ENCODE measurements at places on chromosomes 4 and X.

- DNase-seq, result no peak
Observed at GRCh38 chr4:7852568-7853185, 87.0 kb downstream of the AFAP1 start.

- DNase-seq, result no peak
Observed at GRCh38 chrX:14672611-14673172, 143.4 kb downstream of the GLRA2 start.

GRCh38 chrX:147875866-147876596, 35.7 kb upstream of the FMR1 start:
- DNase-seq, result no peak

DNA sequence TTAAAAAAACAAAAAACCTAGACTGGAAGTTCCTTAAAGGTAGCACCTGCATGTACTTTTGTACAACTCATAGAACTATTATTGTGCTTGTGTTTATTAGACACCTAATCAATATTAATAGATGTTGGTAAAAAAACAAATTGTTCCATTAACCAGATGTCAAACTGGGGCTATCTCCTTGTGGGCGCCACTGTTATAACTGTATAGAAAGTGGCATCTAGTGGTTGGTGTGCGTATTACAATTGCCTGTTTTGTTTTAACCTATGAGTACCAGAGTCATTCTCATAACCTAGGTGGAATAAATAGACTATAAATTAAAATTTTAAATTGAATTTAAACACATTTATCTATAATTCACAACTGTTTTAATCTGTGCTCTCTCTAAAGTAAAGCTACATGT, 97.4 kb downstream of the COL4A5 start:
- no peak for DNase-seq

- DNase-seq, result no peak
Observed at GRCh38 chr4:79651456-79651855, 243.4 kb upstream of the GK2 start.

- DNase-seq, result no peak
Observed at GRCh38 chr4:187586892-187587291, 408.7 kb upstream of the ZFP42 start.

DNA sequence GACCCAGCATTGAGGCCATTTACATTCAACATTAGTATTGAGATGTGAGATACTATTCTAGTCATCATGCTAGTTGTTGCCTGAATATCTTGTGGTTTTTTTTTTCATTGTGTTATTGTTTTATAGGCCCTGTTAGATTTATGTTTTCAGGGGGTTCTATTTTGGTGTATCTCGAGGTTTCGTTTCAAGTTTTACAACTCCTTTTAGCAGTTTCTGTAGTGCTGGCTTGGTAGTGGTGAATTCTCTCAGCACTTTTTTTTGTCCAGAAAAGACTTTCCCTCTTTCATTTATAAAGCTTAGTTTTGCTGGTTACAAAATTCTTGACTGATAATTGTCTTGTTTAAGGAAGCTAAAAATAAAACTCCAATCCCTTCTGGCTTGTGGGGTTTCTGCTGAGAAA, 115.5 kb downstream of the NPNT start:
- no peak for DNase-seq

GRCh38 chr4:162972661-162973330, 193.9 kb downstream of the NAF1 start:
- DNase-seq, result no peak

GRCh38 chr4:168647646-168648375, 151.0 kb downstream of the PALLD start:
- DNase-seq, result no peak

DNA sequence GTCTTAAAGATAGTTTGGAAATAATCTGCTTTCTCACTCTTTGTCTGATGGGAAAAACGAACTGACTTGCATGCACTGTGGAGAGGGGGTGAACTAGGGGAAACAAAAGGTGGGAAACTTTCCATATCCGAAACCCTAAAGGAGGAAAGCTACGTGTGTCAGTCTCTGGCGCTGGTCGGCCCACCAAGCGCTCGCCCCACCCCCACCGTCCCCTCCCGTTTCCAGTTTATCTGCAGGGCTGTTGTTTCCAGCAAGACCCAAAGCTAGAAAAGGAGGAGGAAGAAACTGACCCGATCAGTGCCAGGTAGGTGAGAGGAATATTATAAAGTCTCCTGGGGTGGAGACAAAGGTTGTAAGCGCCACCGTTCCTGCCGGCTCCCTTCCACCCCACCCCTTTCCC, 552 bp downstream of the TCEAL9 start:
- no peak for DNase-seq

DNA sequence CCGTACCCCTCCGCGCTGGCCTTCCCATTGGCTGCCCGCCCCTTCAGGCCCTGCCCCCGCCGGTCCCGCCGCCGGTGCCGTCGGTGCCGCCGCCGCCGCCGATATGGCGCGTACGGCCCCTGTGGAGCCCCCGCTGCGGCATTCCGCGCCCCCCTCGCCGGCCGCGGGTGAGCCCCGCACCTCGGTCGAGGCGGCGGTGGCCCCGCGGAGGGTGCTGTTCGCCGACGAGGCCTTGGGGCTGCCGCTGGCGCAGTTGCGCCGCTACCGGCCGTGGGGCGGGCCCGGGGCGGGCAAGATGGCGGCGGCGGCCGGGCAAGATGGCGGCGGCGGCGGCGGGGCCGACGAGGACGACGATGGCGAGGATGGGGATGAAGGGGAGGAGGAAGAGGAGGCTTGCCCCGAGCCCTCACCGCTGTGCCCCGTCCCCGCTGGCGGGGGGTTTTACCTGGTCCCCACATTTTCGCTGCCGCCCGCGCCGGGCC, at the start of gene PPP1R3F:
TSS of gene PPP1R3F (plus strand) at position 27 of the 482 bp plus-strand sequence. CDS start at position 104, 77 bp downstream.
- DNase-seq, result no peak

DNA sequence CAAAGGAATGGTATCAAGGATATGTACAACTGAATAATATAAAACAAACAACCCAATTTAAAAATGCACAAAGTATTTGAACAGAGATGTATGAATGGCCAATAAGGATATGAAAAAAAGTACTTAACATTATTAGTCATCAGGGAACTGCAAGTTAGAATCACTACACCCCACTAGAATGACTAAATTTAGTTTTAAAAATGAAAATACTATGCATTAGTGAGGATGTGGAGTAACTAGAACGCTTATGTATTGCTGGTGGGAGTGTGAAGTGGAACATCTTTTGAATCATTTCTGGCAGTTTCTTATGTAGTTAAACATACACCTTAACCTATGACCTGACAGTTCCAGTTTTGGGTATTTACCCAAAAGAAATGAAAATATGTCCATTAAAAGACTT, 13.0 kb upstream of the SLC16A2 start:
- no peak for DNase-seq

DNA sequence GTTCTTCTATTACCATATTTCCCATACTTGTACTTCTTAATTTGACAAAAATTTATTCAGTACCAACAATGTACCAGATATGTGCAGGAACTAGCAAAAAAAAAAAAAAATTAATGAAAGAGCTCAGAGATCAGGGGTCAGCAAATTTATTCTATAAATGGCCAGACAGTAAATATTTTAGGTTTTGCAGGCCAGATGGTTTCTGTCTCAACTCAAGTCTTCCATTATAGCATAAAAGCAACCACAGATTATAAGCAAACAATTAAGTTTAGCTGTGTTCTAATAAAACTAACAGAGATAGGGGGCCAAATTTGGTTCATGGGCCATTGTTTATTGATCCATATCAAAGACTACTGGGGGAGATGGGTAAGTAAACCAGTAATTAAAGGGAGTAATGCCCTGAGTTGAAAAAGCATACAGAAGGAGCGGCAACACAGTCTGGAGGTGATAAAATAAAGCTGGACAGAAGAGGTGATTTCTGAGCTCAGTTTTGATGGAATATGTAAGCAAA, 19.3 kb downstream of the NEK1 start:
- DNase-seq, result no peak

DNA sequence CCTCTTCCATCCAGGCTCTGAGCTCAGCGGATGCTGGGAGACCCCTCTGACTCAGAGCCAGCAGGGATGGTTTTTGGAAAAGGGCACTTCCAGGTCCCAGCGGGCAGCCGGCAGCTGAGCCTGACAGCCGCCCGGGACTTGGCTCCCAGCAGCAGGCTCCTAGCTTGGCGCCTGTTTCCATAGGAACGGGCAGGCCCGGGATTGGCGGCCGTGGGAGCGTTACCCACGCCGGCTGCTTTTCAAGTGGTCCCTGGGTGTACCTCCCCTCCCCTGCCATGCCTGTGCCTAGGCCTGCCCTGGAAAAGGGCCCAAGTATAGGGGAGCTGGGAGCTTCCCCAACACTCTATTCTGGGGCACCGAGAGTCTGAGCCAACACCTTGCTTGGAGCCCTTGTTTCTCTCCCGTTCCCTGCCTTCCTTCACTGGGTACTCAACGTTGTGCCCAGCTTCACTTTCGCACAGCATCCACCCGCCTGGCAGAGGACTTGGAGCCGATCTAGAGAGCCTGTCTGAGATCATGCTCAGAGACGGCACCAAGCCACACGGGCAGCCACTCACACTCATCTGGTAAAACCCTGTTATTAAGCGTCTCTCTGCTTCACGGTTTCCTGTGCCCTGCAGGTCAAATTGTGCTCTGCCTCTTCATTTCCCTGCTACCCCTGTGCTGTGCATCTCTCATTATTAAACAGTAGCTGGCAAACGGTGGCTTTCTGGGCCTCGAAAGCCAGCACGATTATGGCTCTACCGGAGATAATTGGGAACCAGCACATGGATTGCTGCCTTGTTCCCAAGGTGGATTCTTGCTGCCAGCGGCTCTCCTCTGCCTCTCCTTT, 521.5 kb downstream of the BCOR start:
- DNase-seq, result no peak

DNA sequence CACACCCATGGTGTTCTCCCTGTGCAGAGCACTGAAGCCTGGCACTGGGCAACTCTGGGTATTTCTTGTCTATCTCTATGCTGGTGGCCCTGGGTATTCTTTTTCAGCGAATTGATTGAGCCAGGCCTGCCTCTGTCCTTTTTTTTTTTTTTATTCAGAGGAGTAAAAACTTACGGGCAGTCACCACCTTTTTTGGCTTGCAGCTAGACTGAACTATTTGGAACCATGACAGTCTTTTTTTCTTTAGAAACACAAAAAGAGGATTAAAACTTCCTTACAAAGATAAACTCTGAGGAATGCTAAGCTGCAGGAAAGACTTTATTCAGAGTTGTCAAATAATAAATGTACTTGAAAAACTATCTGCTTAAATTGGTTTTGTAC, 119.2 kb upstream of the STIM2 start:
- no peak for DNase-seq

GRCh38 chr4:166538491-166539005, 665.5 kb downstream of the TLL1 start:
- no peak for DNase-seq

DNA sequence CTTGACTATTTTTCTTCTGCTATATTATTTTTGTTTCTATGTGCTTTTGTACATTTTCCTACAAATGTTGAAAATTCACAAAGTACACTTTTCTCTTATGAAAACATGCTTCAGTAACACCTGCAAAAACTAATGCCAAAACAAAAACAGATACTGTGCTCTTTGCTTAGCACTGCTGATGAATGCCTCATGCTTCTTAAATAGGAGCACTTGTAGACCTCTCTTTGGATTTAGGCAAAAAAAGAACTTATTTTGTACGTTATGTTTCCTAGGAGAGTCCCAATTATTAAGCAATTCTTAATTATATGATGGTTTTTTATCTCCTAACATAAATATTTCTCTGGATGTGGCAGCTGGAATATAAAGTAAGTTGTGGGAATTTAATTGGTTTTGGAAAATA, 285.0 kb upstream of the ARSJ start:
- DNase-seq, result no peak

GRCh38 chr4:38462367-38463055, 201.5 kb upstream of the KLF3 start:
- no peak for DNase-seq

DNA sequence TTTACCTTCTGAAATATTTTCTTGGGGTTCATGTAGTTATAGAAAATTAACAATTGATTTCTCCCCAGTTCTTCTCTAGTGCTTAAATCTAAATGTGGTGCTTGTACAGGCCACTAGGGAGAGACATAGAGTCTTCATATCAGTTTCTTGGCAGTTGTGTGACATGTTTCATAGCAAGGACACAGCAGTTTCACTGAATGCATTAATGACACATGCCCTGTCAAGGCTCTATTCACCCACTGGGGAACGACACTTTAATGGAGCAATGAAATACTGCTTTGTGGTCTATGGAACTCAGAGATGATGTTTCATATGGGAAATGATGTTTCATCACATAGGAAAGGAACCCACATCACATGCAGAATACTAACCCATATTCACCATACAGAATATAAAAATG, 2.8 kb downstream of the VEGFC start:
- no peak for DNase-seq

DNA sequence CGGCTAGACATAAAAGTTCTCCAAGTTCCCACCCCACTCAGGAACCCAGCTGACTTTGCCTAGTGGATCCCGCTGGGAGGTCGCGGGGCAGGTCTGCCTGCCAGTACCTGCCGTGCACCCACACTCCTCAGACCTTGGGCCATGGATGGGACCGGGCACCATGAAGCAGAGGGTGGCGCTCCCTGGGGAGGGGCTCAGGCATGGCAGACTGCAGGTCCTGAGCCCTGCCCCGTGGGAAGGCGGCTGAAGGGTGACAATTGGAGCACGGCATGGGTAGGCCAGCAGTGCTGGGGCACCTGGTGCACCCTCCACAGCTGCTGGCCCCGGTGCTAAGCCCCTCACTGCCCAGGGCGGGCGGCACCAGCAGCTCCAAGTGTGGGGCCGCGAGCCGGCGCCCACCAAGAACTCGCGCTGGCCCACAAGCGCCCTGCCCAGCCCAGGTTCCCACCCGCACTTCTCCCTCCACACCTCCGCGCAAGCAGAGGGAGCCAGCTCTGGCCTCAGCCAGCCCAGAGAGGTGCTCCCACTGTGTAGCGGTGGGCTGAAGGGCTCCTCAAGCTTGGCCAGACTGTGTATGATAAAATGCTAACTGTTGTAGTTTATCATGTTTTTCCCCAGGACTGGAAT, 63.1 kb downstream of the UGT2A2 start:
- DNase-seq, result no peak

DNA sequence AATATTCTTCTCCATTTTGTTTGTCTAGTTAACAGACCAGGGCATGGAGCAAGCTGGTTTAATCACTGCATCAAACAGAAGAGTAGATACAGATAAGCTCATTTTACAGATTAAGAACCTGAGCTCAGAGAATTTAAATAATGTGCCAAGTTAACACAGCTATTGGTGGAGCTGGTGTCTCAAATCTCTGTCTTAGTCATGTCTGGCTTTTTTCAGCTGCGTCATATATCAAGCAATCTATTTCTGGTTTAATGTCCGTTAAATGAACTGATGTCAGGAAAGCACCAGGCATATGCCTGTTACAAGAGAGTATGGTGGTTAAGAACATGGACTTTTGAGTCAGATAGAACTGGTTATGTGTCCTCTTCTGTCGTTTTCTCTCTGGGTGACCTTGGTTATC, 79.8 kb upstream of the ADGRA3 start:
- DNase-seq, result no peak

GRCh38 chrX:118644378-118644777, 83.0 kb upstream of the IL13RA1 start:
- DNase-seq, result no peak

GRCh38 chrX:41224605-41225004, 109.4 kb upstream of the DDX3X start:
- DNase-seq, result no peak
